ENCODE measurements at places on chromosomes 6 and 20.

DNA sequence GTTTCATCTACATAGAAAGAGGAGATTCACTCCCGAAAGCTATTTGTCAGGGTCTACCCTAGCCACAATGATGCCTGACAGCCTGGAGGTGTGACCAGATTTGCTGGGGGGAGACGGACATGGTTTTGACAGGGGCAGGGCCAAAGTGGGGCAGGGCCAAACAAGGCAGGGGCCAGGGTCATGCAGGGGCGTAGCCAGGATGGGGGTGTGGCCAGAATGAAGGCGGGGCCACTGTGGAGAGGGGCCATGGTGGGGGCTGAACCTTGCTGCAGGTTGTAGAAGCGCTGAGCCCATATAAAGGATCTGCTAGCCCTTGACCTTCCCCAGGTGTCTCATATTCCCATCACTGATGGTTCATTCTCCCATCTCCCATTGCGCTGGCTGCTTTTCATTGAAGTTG, 184.1 kb upstream of the SULF2 start:
- no peak for DNase-seq

GRCh38 chr6:157244175-157244574, 79.1 kb downstream of the TMEM242 start:
- DNase-seq, result no peak

DNA sequence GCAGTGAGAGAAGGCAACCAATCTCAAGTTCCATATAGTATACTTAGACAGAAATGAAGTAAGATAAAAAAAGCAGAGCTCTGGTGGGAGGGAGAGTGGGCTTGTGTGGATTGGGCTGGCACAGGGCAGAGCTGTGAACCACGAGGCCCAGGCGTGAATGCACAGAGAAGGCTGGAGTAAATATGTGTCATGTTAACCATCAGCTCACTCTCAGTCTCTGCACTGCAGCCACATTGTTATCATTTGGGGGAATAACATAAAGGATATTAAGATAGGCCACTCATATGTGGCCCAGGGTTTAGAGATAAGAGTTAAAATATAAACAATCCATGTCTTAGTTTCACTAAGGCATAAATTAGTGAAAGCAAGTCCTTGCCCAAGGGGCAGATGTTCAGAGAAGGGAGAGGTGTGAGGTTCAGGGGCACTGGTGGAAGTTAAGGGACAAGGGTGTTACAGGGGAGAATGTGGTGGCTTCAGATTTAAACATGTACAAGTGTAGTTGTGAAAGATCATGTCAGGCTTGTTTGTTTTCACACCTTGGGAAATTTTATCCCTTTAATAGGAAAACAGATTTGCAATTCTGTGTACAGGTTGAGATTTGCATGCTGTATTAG, 14.4 kb downstream of the GMPR start:
- no peak for DNase-seq

- DNase-seq, result no peak
These were observed 1215.6 kb upstream of the MAP3K7 start for GRCh38 chr6:91802431-91802830.

- no peak for DNase-seq
These were observed 207.6 kb downstream of the ISM1 start for GRCh38 chr20:13428684-13429083.

DNA sequence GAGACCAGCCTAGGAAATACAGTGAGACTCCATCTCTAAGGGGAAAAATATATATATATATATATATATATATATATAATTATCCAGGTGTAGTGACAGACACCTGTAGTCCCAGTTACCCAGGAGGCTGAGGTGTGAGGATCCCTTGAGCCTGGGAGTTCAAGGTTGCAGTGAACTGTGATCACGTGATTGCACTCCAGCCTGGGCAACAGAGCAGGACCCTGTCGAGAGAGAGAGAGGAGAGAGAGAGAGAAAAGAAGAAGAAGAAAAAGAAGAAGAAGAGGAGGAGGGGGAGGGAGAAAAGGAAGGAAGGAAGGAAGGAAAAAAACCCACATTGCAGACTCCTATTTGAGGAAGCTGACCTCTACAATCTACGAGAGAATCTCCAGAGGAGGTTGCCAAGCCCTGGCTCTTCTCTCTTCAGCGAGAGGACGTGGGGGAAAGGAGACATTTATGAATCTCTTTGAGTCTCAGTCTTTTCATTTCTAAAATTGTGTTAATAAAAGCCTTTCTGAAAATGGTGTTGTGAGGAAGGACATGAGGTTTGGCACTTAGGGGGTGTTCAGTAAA, 49.7 kb downstream of the COL11A2 start:
- DNase-seq, result no peak

DNA sequence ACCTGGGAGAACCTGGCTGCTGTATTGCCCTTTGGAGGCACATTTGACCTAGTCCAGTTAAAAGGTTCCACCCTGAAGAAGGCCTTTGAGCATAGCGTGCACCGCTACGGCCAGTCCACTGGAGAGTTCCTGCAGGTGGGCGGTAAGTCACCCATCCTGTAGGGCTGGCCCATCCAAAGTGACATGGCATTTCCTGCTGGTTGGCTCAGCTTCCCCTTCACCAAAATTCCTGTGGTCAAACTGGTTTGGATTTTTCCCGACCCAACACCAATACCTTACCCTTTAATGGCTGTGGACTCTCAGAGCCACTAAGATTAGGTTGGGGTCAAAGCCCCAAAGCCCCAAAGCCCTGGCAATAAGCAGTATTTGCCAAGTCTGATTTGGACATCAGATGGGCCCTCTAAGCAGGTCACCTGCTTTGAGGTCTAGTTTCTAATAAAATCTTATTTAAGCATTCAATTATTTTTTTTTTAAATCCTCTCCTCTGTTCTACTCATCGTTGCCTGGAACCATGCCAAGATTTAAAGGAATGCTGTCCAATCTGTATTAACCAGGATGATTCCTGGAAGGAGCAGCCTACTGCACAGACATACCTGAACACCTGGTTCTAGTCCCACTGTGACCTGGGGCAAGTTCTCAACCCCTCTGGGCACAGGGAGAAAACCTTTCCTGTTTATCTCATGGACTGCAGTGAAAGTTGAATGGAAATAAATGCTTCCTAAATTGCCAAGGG, 40.8 kb downstream of the NT5E start:
- no peak for DNase-seq

DNA sequence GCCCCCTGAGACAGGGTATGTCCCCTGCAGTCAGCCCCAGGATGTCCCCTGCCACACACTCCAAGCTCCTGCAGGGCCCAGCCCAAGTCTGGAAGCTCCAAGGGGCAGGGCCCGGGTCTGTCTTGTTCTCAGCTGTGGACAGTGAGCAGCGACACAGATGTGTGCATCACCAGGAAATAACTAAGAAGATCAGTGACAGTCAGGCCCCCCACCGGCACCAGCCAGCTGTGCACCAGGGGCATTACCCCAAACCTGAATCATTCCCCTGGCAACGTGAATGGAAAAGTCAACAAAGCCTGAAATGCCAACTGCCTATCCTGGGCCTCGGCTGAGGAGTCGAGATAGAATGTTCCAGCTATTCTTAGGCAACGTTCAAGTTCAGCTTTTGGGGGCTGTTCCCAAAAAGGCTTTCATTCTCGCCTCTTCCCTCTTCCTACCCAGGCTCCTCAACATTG, 105.0 kb downstream of the PREX1 start:
- no peak for DNase-seq

- no peak for DNase-seq
These were observed 81.3 kb downstream of the HMGCLL1 start for GRCh38 chr6:55497694-55498093.

Data from activated CD4-positive, alpha-beta T cell treated with anti-CD3 and anti-CD28 coated beads, Interleukin-2, amount 50 U/mL, for 1 hour (primary cell).